NK-92 treated with Interleukin-12 subunit alpha and Interleukin-12 subunit beta, amount 100 ng/mL, for 24 hours (cell line): ENCODE measurements at places on chromosomes 4 and X.

DNA sequence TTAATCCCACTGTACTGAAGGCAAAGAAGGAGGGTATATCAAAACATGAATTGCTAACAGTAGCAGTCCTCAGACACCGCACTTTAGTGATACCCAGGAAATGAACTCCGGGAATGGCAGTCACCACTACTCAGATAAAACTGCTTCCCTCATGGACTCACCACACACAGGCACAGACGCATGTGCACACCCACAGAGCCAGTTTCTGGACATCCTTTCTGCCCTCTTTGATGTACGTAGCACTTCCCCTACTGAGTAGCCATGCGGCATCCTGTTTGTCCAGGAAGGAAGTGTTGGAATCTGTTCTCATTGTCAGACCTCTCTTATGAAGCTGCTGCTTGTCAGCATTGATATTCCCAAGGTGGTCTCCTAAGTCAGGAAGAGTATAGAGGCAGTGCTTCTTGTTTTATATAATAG lies 95.7 kb downstream of the DCLK2 start:
- DNase-seq: no peak

GRCh38 chr4:113697429-113697828 lies 64.1 kb downstream of the CAMK2D start:
- DNase-seq: no peak

DNA sequence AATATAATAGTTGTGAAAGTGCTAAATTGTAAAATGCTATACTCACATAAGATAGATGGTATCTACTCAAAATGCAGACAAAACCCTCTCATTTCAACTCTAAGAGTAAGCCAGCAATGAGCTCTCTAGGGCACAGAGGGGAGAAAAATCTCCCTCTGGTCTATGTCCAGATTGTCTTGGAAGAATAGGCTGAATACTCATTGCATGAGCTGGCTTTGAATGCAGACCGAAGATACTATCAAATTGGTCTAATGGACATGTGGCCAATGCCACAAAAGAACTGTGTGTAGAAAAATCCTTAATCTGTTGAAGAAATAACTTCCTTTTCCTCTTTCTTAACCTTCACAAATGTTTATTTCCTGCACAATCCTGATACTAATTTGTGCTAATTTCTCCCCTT lies 3.5 kb downstream of the ZXDA start:
- DNase-seq: no peak

- no peak for DNase-seq
Measured at GRCh38 chr4:78923464-78924312, 15.6 kb downstream of the PAQR3 start.

- DNase-seq: no peak
Measured at GRCh38 chr4:98522636-98523395, 135.6 kb downstream of the TSPAN5 start.

GRCh38 chr4:183729069-183729406 lies 69.9 kb downstream of the TRAPPC11 start:
- DNase-seq: no peak

GRCh38 chr4:177632481-177632880 lies 190.2 kb upstream of the AGA start:
- no peak for DNase-seq

GRCh38 chr4:87971866-87972265 lies 3.6 kb upstream of the SPP1 start:
- no peak for DNase-seq
